ENCODE measurements at places on chromosomes 12 and 14. TPM values are rescaled to one million over a fixed set of nuclear protein-coding genes. Genes with fewer than 3 reads are reported as not detected.

Gene GNPNAT1
- 7.6 TPM for polyA plus RNA-seq

Gene MMAB
- 28.7 TPM for polyA plus RNA-seq

Gene TAS2R13
- polyA plus RNA-seq, result 0.05 TPM

Gene NRL
- polyA plus RNA-seq, result 4.7 TPM

Data from thymus (tissue), 14 donors.